ENCODE measurements at places on chromosomes 2 and 18.

GRCh38 chr2:224405841-224406370 lies 4.0 kb upstream of the FAM124B start:
- no peak for DNase-seq

- no peak for DNase-seq
Observed at GRCh38 chr2:135037831-135038230, 9.4 kb downstream of the MAP3K19 start.

GRCh38 chr18:62716619-62717168 lies 1.4 kb downstream of the PHLPP1 start:
- DNase-seq: no peak

GRCh38 chr2:960061-960736 lies 9.6 kb downstream of the SNTG2 start:
- DNase-seq: no peak

DNA sequence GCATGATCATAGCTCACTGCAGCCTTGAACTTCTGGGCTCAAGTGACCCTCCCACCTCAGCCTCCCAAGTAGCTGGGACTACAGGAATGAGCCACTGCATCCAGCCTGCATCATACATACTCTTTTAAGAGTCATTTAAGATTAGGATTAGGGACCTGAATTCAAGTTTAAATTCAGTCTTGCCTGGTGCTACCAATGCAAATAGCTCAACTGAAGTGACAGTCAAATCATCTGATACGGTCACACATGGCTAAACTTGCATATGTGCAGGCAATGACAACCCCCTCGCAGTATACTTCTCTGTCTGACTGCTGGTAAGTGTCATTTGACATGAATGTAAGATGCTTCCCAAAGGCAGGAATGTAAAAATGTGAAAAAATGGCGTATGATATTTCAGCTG lies 31.8 kb upstream of the TMEM131 start:
- no peak for DNase-seq
